COR-L47 (cell line): ENCODE measurements at places on chromosomes 5 and 9.

GRCh38 chr5:154214371-154215106, 24.0 kb downstream of the GALNT10 start:
- DNase-seq: no peak

- DNase-seq: no peak
Observed at GRCh38 chr5:125976421-125977000, 446.7 kb upstream of the GRAMD2B start.

DNA sequence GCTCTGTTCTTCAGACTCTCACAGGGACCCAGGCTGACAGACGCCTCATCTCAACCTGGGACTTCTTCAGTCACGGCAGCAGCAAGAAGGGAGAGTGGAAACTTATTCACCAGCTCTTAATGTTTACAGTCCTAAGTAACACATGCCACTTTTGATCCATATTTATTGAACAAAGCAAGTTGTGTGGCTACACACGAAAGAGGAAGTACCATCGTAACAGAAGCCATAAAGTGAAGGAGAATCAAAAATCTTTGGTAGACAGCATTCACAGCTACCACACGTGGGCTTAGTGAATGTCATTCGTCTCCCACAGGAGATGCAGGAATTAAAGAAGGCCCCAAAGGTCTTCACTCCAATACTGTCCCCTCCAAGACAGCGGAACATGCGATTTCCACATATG, 582.6 kb downstream of the CETN3 start:
- no peak for DNase-seq

DNA sequence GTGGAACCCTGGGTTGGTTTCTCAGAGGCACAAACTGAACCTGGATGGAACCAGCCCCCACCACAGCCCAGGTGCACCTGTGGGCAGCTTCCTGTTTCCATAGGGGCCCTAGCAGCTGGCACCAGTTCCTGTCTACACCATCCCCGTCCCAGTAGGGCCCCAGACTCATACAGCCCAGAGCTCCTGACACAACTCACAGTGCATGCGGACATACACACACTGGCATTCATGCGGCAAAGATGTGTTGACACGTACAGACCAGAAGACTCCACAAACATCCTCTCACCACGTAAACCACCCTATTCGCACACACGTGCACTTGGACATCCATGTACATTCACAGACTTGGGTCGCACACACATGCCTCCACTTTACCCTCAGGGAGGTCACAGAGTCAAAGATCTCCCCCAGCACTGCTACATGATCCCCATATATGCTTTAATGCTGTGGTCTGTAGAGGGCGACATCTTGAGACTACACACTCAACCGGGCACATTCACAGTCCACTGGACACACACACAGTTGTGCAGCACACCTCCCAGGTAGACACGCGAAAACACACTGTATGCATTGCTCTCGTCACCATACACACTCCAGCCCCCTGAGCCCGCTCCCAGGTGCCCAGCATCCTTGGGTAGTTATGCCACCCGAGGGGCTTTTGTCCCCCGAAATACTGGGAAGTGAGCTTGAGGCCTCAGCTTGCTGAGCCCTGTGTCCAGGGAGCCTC, 22.4 kb downstream of the CXXC5 start:
- peak; percentile 78 for DNase-seq

GRCh38 chr9:107603281-107603680, 113.7 kb upstream of the KLF4 start:
- DNase-seq: no peak

GRCh38 chr9:121783521-121784507, 132.4 kb downstream of the DAB2IP start:
- peak; percentile 9 for DNase-seq

DNA sequence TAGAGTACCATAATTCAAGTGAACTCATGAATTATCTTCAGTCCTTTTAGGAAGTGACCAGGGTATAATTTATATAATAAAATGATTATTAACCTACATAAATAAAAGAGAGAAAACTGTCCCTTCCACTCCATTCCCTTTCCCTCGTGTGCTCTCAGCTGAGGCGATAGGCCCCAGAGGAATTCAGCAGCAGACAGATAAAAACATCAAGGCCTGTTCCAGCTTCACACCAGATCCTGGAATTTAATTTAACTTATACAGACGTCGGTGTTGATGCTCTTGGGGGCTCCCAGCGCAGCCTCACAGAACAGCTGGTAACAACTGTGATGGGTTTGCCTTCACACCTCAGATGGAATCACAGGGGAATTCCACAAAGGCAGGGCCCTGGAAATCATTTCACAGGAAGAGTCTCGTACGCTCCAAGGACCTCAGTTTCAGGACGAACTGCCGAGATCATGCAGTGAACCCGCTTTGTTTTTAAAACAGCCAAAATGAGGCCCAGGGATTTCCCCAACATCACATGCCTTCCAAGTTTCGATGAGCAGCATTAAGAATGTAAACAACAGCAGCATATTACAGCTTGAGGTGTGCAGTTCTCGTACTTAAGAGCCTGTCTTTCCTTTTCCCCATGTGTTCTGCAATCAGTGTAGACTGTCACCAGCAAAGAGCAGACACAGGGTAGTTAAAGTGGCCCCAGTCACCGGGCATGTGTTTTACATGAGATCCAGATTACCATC, 73.6 kb upstream of the ALDH1B1 start:
- DNase-seq: no peak

GRCh38 chr5:66410122-66410521, 186.1 kb upstream of the MAST4 start:
- DNase-seq: peak; percentile 65

DNA sequence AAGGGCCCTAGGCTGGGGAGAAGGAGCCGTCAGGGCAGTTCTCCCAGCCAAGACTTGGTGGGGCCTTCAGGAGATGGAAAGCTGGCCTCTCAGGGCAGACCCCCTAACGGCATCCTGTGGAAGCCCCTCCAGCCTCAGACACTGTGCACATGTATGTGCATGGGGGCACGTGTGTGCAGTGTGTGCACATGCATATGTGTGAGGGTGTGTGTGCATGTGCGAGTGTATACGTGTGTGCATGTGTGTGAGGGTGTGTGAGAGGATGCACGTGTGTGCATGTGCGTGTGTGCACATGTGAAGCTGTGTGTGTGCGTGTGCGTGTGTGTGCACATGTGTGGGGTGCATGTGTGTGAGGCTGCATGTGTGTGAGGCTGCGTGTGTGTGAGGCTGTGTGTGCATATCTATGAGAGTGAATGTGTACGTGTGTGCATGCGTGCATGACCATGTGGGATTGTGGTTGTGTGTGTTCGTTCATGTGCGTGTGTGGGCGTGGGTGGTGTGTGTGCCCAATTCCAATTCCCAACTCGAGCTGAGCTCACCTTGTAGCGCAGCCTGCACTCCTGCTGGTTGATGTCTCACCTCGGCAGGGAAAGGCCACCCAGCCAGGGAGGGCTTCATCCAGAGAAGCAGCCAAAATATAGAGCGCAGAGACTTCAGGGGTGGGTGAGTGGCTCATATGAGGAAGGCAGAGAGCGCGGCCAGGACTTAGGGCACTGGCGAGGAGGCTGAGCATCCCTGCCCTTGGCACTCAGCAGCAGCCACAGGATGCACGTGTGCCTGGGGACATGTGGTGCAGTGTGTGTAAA, 142.7 kb upstream of the PPP1R26 start:
- DNase-seq: no peak

DNA sequence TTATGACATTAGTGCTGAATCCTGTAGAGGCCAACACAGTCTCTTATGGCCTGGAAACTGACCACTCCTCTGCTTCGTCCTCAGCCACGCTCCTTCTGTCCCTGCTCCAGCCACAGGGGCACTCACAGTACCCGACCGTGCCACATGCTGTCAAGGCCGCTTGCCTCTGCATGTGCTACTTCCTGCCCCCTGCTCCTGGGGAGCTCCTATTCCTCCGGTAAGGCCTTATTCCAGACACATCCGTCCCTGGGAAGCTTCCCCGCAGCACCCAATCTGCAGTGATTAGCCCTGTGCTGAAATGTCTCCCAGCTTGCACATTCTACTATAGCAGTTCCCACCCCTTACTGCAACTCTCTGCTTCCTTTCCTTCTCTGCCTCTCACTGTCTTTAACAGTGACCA, 187.5 kb downstream of the CRB2 start:
- no peak for DNase-seq

DNA sequence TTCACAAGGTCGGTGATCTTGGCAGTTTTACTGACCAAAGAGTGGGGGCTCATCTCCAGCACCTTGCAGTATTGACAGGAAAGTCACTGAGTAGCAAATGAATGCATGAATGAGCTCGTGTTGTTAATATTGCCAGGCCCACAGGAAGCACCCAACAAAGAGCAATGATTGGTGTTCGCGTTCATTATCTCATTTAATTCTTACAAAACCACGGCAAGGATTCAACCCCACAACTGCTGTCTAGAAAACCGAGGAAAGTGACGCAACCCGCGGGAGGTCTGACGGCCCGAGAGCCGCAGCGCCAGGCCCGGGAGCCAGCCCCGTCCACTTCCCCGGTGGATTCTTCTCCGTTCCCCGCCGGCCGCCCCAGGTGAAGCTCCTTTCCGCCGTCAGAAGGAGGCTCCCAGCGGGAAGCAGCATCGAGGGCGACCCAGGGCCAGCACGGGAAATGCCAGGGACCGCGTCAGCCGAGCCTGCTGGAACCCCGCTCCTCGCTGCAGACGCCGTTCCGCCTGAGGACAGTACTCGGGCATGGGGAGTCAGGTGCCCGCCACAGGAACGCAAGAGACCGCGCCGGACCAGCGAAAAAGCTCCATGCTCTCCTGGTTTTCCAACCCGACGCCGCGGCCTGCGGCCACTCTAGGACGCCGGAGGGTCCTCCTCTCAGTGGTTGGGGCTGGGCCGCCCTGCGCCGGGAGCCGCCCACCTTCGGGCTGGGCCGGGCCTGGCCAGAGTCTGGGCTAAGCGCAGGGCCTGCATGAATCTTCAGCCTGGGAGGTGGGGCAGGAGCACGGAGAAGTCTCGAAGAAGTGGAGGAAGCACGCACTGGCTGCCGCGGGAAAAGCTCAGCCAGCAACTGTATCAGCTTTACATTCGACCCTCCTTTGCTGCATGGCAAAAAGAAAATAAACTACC, 19.8 kb upstream of the FER start:
- peak; percentile 86 for DNase-seq

DNA sequence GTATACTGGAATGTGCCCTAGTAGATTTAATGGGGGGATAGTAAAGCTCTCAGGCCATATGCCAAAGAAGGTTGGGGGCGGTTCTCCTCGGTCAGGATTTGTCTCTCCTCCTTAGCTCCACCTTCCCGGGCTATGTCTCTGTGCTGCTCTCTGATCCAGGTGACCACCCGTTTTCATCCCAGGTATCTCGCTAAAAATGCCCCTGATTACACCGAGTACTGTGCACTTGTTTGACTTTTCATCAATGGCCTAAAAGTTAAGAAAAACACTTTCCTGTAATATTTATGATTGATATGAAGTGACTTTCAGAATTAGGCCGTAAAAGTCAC, 724 bp downstream of the NDUFS6 start:
- no peak for DNase-seq

DNA sequence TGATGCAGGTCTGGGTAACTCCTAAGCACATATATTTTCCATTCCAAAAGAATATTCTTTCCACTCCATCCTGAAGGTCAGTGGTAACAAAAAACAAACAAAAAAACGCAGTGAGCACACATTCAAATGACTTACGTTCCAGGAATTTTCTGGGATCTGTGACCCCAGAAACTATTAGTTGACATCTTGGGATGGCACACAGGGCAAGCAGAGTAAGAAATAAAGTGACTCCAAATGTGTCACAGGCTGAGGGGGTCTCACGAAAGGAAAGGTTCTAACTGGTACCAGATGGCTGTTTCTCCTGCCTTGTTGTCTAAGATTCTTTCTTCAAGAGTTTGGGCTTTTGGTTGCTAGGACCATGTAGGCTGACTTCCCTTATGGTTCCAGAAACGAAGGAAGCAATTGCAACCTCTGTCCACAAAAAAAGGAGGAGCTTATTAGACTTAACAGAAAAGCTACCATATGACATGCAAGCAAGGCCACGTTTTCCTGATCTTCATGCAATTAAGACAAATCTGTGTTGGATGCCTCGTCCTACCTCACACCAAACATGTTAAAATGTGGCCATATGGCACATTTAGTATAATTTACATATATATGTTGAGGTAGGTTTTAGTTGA, 32.7 kb downstream of the PTGS1 start:
- no peak for DNase-seq

DNA sequence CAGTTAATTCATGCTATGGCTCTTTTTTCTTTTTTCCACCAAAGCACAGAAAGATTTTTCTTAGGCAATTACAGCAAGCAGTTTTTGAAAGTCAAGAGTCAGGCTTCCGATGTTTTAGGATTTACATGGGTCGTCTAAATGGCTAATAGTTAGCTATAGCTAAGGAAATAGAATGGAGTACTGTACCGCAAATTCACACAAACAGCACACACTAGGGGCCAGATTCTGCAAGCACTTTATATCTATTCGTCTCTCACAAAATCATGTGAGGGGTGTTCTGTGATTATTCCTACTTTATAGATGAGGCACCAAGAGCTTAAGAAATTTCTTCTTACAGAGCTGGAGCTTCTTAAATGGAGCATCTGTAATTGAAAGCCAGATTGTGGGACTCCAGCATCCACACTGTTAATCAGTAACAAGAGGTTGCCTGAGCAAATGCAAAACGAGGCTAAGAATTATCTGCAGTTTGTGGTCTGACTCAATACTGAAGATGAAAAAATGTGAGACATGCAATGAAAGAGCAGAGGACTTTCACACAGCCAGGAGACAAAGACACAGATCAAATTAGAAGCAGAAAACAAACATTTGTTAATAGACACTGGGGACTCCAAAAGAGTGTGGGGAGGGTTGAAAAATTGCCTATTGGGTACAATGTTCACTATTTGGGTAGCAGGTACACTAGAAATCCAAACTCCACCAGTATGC, 62.7 kb upstream of the CTXN3 start:
- no peak for DNase-seq

DNA sequence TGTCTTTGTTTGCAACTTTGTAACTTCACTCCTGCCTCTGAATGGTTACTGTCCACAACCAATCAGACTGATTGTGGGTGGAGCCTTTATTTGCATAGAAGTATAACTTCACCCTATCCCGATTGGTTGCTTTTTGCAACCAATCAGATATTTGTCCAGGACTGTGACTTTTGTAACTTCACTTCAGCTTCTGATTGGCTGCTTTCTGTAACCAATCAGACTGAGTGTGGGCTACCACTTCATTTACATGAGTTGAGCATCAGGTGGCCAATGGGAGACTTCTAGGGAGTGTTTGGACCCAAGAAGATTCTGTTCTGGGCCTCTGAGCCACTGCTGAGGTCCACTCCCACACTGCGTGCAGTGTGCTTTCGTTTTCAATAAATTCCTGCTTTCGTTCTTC, 1810.7 kb upstream of the CDH6 start:
- no peak for DNase-seq

- DNase-seq: no peak
Observed at GRCh38 chr5:81121836-81122630, 111.1 kb upstream of the CKMT2 start.

DNA sequence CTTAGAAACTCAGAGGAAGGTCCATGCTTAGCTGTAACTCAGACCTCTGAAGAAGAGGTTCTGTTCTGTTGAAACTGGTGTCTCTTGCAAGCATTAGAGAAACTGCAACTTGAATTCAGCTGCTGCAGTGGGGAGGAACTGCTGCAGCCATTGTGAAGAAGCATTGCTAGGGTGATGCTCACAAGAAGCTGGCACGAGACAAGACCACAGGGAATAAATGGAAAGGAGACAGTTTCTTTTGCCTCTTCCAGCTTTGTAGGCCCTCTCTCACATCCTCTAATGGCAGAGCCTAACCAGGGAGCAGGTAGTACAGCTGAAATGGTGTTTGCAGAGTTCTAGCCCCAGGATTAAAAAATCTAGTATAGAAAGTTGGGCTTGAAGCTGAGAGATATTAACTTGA, 148.0 kb upstream of the DMAC1 start:
- DNase-seq: no peak

GRCh38 chr5:108320231-108320630, 61.7 kb downstream of the FBXL17 start:
- no peak for DNase-seq

- DNase-seq: no peak
Observed at GRCh38 chr9:101652601-101653175, 57.9 kb upstream of the PPP3R2 start.
